ENCODE measurements at places on chromosomes 5 and 9. TPM values are rescaled to one million over a fixed set of nuclear protein-coding genes. Genes with fewer than 3 reads are reported as not detected.

The PCDHA12 gene
- 3.6 TPM for total RNA-seq

The SLC6A7 gene
- total RNA-seq, result not detected

The RETREG1 gene
- total RNA-seq, result 26.0 TPM

DNA sequence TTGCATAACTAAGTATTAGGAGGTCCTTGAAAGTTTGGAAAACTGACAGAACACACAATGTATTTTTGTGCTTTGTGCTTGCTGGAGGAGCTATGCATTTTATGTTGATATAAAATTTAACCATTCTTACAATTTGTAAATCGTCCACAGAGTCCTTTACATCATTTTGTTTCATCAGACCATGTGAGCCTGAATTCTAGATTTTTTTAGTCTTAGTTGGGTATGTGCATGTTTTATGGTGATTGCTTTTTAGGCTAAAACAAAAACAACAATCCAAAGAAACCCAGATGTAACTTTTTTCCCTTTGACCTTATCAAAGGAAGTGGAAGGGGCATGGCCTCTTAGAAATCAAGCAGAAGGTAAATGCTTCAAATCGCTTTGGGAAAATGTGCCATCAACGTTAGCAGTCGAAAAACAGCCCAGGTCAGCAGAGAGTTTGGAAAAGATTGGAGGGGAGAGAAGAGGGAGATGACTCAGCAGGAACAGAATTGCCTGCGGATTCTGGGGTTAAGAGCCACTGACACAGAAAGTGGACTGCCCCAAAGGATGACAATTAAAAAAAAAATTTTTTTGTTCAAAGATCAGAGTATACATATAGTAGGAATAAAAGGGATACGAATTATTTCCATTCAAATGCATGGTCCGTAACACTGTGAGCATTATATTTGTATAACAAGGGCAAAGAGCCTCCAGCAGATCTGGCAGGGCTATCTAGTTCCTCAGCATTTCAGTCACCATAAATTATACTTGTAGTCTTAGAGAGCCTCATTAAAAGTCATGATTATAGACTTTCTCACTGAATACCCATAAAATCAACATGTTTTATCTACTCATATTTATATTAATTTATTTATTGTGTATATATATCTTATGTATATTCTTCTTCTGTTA lies 253.5 kb upstream of the HAPLN1 start:
- DNase-seq, result no peak
- no peak overlapping the region for H3K27ac ChIP-seq
- no peaks in the 10 kb centered on the region for H3K4me1 ChIP-seq

- no peak overlapping the region for H3K4me3 ChIP-seq
- no peaks in the 10 kb centered on the region for H3K36me3 ChIP-seq
- H3K4me1 ChIP-seq, result no peaks in the 10 kb centered on the region
- H3K27me3 ChIP-seq, result no peaks in the 10 kb centered on the region
- H3K27ac ChIP-seq, result no peak overlapping the region
- DNase-seq, result peak; percentile 57
Observed at GRCh38 chr9:138122201-138122600, 244.6 kb downstream of the CACNA1B start.

- H3K4me3 ChIP-seq, result no peak overlapping the region
- H3K4me1 ChIP-seq, result no peaks in the 10 kb centered on the region
- H3K27ac ChIP-seq, result no peak overlapping the region
- H3K36me3 ChIP-seq, result no peaks in the 10 kb centered on the region
- DNase-seq, result peak; percentile 37
Observed at GRCh38 chr5:56698463-56699381, 116.6 kb upstream of the MAP3K1 start.

GRCh38 chr9:125690679-125691078 lies 16.3 kb downstream of the MAPKAP1 start:
- no peak for DNase-seq
- H3K27me3 ChIP-seq, result no peaks in the 10 kb centered on the region
- no peak overlapping the region for H3K4me3 ChIP-seq
- H3K36me3 ChIP-seq, result no peaks in the 10 kb centered on the region

- peak overlapping the region; percentile 79 for H3K27ac ChIP-seq
- H3K4me3 ChIP-seq, result no peak overlapping the region
- no peaks in the 10 kb centered on the region for H3K36me3 ChIP-seq
- H3K4me1 ChIP-seq, result peaks cover 17% of the 10 kb centered on the region
- peak; percentile 81 for DNase-seq
Observed at GRCh38 chr5:61301341-61302199, 30.5 kb upstream of the ZSWIM6 start.

DNA sequence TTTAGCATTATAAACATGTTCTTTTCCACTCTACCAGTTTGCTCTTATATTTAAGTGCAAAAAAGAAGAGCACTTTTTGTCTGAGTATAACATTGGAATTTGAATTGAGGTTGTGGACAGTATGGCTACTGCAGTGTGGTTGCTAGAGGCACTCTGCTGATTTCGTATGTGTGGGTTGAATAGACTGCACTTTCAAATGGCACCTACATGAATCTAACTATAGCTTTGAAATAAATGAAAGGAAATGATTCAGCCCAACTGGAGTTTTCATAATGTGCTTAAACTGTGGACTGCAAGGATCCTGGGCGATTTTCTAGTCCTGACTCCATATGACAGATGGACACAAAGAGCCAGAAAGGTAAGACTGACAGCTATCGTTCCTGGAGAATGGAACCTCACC lies 657.6 kb upstream of the RIOK2 start:
- no peaks in the 10 kb centered on the region for H3K36me3 ChIP-seq
- DNase-seq, result no peak
- H3K4me3 ChIP-seq, result no peak overlapping the region
- no peaks in the 10 kb centered on the region for H3K27me3 ChIP-seq

GRCh38 chr5:133287500-133287899 lies 235.7 kb downstream of the HSPA4 start:
- H3K27me3 ChIP-seq, result no peaks in the 10 kb centered on the region
- H3K4me3 ChIP-seq, result no peak overlapping the region
- no peak overlapping the region for H3K27ac ChIP-seq

GRCh38 chr9:126408004-126408403 lies 81.4 kb downstream of the MVB12B start:
- peaks cover 14% of the 10 kb centered on the region for H3K4me1 ChIP-seq
- DNase-seq, result no peak
- H3K27ac ChIP-seq, result no peak overlapping the region
- no peaks in the 10 kb centered on the region for H3K27me3 ChIP-seq
- H3K36me3 ChIP-seq, result no peaks in the 10 kb centered on the region

- no peak overlapping the region for H3K4me3 ChIP-seq
- H3K36me3 ChIP-seq, result no peaks in the 10 kb centered on the region
- DNase-seq, result no peak
Observed at GRCh38 chr9:93174976-93175375, 9.0 kb upstream of the WNK2 start.

- no peak overlapping the region for H3K27ac ChIP-seq
- H3K4me1 ChIP-seq, result peaks cover 7% of the 10 kb centered on the region
- no peak for DNase-seq
- no peak overlapping the region for H3K4me3 ChIP-seq
- peaks cover 10% of the 10 kb centered on the region for H3K27me3 ChIP-seq
- H3K36me3 ChIP-seq, result no peaks in the 10 kb centered on the region
Observed at GRCh38 chr9:22244139-22245011, 202.2 kb upstream of the DMRTA1 start.

DNA sequence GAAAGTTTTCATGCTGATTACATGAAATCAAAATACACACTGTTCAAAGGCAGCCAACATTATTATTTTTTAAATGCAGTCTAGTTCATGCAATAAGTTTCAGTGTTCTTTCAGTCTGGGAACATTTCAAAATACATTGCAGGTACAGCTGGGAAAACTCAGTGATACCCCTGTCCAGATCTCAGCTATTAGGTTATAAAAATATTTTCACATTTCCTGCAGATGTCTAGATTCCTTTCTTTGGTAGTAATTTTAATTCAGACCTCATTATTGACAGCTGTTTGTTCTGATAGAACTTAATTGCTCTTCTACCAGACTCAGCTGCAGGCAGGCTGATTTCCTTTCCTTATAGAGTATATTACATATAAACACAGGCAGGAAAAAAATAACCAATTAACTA lies 556.8 kb upstream of the DMAC1 start:
- H3K27ac ChIP-seq, result no peak overlapping the region
- no peaks in the 10 kb centered on the region for H3K36me3 ChIP-seq
- peaks cover 4% of the 10 kb centered on the region for H3K4me1 ChIP-seq
- H3K27me3 ChIP-seq, result no peaks in the 10 kb centered on the region
- H3K4me3 ChIP-seq, result no peak overlapping the region
- peak; percentile 76 for DNase-seq

DNA sequence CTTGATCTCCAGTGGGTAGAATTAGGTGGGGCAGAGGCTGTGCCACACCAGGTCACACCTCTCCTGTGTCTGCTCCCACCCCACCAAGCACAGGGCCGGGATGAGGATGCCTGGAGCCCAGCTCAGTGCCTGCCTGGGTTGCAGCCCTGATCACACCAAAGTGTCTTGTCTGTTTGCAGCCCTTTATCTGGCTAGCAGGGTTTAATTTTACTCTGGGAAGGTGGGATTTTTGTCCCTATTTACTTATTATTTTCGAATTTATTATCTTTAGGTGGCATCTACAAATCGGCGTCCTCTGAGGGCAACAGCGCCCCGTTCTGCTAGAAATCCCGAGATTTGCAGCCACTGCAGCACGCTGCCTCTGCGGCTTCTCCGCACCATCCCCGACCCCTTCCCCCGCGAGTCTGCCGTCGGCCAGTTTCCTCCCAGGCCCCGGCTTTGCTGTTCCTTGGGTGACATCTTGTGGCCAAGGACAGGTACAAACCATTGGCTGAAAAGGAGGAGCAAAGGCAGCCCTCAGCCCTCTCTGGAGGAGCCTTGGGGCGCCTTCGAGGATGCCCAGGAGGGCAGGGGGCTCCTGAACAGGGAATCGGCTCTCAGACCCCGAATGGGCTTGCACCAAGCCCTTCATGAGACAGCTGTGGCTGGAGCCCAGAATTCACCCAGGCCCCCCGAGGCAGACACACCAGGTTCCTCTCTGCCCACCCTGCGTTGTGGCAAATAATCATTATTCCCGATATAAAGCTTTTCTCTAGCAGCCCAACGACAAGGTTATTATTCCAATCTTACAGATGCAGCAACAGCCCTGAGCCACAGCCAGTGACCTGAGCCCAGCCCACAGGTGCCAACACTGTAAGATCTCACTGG lies 113.0 kb downstream of the GAPVD1 start:
- no peak overlapping the region for H3K4me3 ChIP-seq
- peaks cover 19% of the 10 kb centered on the region for H3K27me3 ChIP-seq
- H3K4me1 ChIP-seq, result peaks cover 12% of the 10 kb centered on the region
- H3K36me3 ChIP-seq, result no peaks in the 10 kb centered on the region

DNA sequence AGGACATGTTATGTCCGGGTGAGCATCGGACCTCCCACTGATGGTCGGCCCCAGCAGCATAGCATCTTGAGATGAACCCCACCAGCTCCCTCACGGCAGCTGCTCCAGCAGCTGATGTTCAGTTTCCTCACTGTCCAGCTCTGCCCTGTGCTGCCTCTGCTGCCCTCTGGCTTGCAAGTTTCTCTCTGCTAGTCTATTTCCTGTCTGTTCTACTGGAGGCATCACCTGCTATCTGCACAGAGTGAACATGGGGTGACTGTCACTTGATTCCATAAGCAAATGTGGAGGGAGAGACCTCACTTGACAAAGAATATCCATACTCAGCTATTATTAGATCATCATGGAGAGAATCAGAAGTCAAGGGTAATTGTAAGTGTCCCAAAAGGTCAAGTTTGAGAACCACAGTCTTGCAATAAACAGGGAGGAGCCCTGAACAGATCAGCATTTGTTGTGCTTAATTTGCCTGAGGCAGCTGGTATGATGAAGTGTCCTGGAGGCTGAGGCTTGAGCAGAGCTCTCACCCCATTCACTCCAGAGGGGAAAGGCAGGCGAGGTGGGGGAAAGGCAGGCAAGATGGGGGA lies 702.8 kb downstream of the SEMA5A start:
- H3K27ac ChIP-seq, result peak overlapping the region; percentile 18
- no peaks in the 10 kb centered on the region for H3K36me3 ChIP-seq
- no peaks in the 10 kb centered on the region for H3K27me3 ChIP-seq
- DNase-seq, result no peak
- H3K4me3 ChIP-seq, result no peak overlapping the region

DNA sequence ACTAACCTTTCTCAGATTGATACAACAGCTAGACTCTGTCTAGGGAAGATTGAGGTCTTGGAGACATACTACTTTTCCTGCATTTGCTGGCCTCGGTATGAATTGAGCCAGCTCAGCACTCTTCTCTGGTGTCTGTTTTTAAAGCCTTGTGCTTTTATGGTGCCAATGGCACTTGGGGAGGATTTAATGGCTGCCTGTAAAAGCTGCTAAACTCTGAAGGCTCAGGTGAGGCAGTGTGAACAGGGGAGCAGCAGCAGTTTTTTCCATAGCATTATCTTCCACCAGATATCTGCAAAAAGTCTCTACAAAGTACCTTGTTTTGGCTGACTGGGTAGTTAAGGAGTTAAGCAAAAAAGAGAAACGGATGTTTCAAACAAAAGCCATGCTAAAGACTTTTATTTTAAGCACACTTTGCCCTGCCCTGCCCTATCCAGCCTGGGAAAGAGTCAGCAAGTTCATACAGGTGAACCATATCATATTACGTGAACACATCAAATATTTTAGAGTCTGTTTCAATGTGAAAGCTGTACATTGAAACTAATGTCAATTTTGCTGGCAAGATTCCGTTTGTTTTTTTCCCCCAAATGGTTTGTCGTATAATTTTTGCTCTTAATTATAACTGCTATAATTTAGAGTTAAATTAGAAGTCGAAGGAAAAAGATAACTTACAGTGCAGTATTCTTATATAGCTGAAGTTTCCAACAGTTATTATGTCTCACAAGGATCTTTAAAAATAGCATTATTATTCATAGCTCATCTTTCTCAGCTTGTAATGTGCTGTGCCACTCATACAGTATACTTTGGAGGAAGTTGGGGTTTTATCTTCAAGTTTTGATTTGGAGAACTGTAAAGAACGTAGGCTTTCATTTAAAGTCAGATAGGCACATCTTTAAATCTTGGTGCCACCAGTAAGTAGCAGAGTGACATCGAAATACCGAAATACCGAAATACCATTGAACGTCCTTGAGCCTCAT lies 424.1 kb upstream of the CD180 start:
- no peak for DNase-seq
- no peak overlapping the region for H3K4me3 ChIP-seq
- no peaks in the 10 kb centered on the region for H3K27me3 ChIP-seq
- H3K27ac ChIP-seq, result no peak overlapping the region

- no peaks in the 10 kb centered on the region for H3K27me3 ChIP-seq
- no peak for DNase-seq
- no peak overlapping the region for H3K4me3 ChIP-seq
- H3K27ac ChIP-seq, result no peak overlapping the region
- no peaks in the 10 kb centered on the region for H3K4me1 ChIP-seq
- H3K36me3 ChIP-seq, result no peaks in the 10 kb centered on the region
Observed at GRCh38 chr5:16143361-16144049, 36.1 kb downstream of the MARCHF11 start.
